Fibroblast of lung (primary cell): ENCODE measurements at places on chromosomes 6 and 20. TPM values are rescaled to one million over a fixed set of nuclear protein-coding genes. Genes with fewer than 3 reads are reported as not detected.

DNA sequence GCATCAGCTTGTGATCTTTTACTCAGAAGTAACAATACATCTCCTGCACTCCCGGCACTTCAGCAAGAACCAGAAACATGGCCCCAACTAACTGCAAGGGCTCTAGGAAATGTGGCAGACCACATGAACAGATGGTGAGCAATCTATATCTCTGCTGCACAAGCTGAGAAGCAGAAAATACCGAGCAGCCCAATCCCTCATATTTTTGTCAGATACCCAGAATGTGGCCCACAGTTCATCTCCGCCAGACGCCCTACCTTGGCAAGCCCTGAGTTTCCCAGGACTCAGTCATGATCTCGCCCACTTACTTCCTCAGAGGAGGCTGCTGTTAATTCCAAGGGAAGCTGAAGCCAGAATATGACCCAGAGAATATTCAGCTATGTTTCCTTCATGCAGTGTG, 63.1 kb upstream of the PHACTR1 start:
- H3K4me3 ChIP-seq = no peak overlapping the region
- no peak for DNase-seq

GRCh38 chr6:9789201-9789600, 625.7 kb downstream of the TFAP2A start:
- H3K4me3 ChIP-seq = no peak overlapping the region
- DNase-seq = no peak
- no peak overlapping the region for H3K27ac ChIP-seq
- H3K4me1 ChIP-seq = no peaks in the 10 kb centered on the region

The RSPH4A gene
- under 0.01 and 0.17 TPM in 2 replicates for total RNA-seq

GRCh38 chr6:139490482-139490881, 116.0 kb upstream of the CITED2 start:
- no peaks in the 10 kb centered on the region for H3K36me3 ChIP-seq
- no peaks in the 10 kb centered on the region for H3K27me3 ChIP-seq
- H3K27ac ChIP-seq = no peak overlapping the region
- no peak overlapping the region for H3K4me3 ChIP-seq
- peak; percentile 51 for DNase-seq
- no peaks in the 10 kb centered on the region for H3K4me1 ChIP-seq

The SLC32A1 gene
- total RNA-seq = not detected in 2 replicates

GRCh38 chr6:157823001-157823527, at the start of gene SNX9:
Gene SNX9, plus strand, starts transcription at chr6:157823246. Its CDS starts 189 bp downstream, at chr6:157823435.
- no peaks in the 10 kb centered on the region for H3K36me3 ChIP-seq
- peaks cover 3% of the 10 kb centered on the region for H3K4me1 ChIP-seq
- no peaks in the 10 kb centered on the region for H3K27me3 ChIP-seq
- H3K27ac ChIP-seq = peak within 1 kb of the TSS; percentile 94
- peak within 1 kb of the TSS; percentile 81 for H3K4me3 ChIP-seq

DNA sequence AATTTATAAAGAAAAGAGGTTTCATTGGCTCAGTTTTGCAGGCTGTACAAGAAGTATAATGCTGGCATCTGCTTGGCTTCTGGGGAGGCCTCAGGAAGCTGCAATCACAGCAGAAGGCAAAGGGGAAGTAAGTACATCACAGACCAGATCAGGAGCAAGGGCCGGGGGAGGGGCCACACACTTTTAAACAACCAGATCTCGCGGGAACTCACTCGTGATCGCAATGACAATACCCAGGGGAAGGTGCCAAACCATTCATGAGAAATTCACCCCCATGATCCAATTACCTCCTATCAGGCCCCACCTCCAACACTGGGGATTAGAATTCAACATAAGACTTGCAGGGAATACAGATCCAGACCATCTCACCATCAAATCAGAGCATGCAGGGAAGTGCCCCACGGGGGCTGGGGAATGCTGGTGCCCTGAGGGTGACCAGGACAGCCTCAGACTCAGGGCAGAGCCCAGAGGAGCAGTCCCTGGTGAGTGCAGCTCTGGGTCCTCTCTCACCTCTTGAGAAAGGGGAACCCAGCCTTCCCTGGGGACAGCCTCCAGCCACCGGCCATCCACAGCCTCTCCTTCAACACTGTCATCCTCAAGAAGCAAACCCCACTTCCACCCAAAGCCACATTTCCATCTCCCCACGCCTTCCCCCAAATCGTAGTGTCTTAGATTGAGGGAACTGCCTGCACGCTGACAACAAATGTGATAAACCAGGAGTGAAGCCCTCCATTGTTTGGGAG, 80.7 kb downstream of the ANKRD60 start:
- H3K27me3 ChIP-seq = peaks cover 5% of the 10 kb centered on the region
- DNase-seq = no peak
- no peak overlapping the region for H3K4me3 ChIP-seq
- H3K27ac ChIP-seq = no peak overlapping the region
- H3K36me3 ChIP-seq = no peaks in the 10 kb centered on the region

The LINC00237 gene
- not detected in 2 replicates for total RNA-seq
